Prostate gland (tissue), 2 donors: ENCODE measurements at places on chromosomes 3 and 15.

GRCh38 chr3:136804141-136804540, 14.8 kb upstream of the SLC35G2 start:
- DNase-seq = no peak

DNA sequence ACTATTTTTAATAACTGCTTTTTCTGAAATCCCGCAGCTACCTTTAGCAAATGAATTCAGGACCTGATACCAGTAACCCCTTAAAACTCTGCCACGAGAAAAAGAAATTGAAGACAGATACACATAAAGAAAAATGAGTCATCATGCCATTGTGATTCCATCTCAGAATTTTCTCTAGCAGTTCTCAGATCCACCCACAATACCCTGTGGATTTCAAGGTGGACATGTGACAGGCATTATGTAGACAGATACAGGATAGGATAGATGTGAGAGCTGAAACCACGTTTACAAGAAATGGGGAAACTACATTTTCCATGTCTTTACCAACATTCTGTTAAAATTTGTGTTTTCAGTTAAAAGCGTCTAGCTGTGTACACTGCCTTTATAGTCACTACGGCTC, 291.9 kb upstream of the NR2F2 start:
- no peak for DNase-seq

GRCh38 chr3:53250881-53251605, 4.8 kb downstream of the TKT start:
- DNase-seq = no peak

GRCh38 chr3:111292117-111292516, 220.5 kb downstream of the NECTIN3 start:
- DNase-seq = no peak
